Stimulated activated CD4-positive, alpha-beta T cell treated with anti-CD3 and anti-CD28 coated beads, Interleukin-1b, Interleukin-23, amount 100 ng/mL, for 4 hours (primary cell): ENCODE measurements at places on chromosomes 3 and 15.

DNA sequence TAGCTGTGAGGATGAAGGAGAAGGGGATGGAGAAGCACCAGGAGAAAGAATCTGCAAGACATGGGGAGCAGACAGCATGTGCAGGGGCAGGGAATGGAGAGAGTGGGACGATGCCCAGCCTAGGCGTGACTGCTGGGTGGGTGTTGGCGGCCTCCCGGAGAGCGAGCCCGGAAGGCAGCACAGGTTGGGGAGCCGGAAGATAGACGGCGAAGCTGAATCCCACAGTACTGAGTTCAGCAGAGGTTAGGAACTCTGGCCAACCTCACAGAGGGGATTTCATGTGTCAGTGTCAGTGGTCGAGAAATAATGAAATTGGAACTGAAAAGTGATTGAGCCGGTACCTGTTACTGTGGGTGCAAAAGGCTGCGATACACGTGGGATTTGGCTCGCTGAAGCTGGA is 55.2 kb downstream of the PXYLP1 start:
- no peak for DNase-seq

- DNase-seq: no peak
Measured at GRCh38 chr3:140163159-140163763, 228.3 kb downstream of the CLSTN2 start.

DNA sequence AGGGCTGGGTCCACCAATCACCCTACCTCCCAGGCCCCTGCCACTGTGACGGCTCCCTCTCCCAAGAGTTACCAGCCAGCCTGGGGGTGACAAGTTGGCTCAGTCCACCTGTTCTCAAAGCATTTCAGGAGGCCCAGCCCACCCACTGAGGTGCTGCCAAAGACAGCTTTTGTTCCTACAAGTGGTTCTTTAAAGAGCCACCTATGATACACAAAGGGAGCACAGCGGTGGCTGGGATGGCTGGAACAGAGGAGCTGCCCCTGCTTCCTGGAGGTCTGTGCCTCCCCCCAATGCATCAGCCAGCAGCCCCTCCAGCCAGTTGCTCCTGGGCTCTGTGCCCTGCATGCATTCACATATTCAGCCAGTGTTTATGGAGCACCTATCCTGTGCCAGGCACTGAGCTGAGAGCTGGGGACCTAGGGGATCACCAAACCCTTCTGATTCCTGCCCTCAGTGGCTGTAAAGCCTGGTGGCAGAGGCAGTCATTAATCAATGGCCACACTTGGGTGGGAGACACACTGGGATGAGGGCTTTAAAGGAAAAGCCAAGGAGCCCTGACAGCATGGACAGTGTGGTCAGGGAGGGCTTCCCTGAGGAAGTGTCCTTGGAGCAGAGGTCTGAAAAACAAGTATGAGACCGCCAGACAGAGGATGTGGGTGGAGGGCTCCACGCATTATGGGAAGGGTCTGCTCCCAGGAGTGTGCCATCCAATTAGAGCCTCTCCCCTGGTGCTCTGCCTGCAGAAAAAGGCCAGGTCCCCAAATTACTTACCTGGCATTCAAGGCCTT is 107.1 kb upstream of the LINGO1 start:
- no peak for DNase-seq

DNA sequence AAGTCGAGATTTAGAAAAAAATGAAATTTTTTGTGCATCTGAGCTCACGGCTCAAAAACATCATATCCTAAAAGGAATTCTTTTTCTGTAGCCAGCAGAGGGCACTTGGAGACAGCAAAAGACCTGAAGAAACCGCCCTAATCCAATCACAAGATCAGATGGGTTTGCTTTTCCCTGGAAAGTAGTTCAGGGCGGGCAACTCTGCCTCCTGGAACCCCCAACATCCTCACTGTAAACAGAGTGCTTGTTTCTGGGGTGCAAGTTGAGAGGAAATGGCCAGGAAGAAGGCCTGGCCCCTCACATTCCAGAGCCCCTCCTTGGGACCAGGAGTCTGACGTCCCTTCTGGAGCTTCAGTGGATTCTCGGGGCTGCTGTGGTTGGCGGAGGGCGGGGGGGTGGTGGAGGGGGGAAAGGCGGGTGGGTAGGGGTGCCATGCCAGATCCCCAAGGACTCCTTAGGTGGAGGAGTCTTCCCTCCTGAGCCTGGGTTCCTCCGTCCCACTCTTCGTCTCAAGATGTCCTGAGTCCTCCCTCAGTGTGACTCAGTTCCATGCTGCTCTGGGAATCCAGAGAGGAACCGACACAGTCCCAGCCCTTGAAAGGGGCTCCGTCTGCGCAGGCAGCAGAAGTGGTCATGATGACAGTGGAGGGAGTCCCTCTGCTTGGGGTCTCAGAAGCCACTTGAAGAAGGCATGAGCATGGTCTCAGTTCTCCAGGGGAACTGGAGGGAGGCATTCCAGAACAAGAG is 35.9 kb downstream of the CCK start:
- no peak for DNase-seq

DNA sequence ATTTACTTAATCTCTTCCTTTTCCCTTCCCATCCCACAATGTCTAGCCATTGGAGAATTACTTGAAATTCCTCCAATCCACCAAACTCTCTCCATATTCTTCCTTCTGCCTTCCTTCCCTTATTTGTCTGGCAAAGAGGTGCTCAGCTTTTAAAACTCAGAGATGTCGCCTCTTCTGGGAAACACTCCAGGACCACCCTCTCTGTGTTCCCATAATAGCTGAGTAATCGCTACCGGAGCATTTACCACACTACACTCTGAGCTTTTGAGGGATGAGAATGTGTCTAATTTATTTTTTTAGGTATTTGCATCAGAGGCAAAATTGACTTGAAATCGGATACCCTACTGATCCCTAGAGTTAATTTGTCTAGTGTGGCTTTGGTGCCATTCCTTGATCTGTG is 245.7 kb upstream of the TPRG1 start:
- DNase-seq: no peak

DNA sequence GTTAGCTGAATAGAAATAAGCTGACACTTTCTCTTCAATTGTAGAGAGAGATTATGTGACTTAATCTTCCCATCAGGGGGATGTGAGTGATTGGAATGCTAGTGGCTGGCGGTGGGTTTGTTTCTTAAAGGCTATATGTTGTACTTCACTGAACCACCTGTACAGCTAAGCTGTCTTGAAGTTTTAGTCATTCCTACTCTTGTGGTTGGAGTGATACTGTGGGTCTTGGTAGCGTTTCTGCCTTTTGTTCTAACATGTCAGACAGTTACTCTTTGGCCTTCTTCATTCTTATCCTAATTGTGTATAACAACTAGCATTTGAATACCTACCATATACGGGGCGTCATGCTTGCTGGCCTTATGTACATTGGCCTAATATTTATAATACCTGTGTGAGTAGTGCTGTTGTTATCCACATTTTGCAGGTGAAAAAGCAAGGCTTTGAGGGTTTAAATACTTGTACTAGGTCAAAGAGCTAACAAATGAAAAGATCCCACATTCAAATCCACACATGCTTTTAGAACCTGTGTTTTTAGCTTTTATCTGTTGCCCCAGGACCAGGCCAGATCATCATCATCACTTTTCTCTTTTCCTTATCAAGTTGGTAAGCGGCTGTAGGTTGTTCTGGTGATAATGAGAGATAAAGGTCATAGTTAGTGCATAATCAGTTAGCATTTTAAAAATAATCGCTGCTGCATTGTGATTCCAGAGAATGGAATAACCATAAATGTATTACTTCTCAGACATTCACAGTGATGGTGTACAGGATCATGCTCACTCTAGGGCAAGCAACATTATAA is 50.2 kb downstream of the AKAP13 start:
- DNase-seq: no peak

GRCh38 chr3:176328198-176328597 is 869.1 kb downstream of the TBL1XR1 start:
- no peak for DNase-seq

DNA sequence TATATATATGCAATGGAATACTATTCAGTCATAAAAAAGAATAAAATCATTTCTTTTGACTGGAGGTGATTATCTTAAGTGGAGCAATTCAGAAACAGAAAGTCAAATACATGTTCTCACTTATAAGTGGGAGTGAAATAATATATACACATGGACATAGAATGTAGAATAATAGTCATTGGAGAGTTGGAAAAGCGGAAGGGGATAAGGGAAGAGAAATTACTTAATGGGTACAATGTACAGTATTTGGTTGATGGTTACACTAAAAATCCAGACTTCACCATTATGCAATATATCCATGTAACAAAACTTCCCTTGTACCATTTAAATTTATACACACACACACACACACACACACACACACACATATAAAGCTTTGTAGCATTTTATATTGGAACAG is 84.3 kb downstream of the RAP2B start:
- DNase-seq: no peak

DNA sequence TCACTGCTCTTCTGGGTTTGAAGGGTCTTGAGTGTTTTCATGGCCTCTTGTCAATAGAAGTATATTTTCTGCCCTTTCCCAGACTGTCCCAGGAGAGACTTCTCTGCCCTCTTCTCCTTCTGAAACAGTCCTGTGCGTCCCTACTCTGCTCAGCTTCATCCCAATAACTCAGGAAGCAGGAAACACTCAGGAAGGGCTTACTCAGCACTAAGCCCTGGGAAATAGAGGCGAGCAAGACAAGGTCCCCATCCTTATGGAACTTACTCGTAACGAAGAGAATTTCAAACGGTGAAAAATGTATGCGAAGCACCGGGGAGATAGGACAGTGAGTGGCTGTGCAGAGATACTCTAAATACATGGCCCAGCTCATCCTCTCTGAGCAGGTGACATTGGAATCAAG is 52.8 kb upstream of the TFRC start:
- no peak for DNase-seq

DNA sequence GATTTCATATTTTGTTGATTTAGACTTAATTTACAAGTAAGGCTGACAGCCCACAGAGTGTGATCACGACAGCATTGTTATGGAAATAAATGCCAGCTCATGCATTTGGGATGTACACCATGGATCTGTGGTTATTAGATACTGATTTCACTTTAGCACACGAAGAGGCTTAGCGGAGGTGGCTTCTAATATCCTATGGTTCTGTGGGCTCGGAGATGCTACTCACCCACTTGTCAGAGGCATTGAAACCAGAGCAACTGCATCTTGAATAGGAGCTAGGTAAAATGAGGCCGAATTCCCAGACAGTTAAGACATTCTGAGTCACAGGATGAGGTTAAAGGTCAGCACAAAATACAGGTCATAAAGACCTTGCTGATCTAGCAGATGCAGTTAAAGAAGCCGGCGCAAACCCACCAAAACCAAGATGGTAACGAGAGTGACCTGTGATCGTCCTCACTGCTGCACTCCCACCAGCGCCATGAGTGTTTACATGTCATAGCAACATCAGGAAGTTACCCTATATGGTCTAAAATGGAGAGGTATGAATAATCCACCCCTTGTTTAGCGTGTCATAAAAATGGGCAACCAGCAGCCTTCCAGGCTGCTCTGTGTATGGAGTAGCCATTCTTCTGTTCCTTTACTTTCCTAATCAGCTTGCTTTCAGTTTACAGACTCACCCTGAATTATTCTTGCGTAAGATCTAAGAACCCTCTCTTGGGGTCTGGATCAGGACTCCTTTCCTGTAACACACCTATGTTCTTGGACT is 117.5 kb downstream of the PGPEP1L start:
- no peak for DNase-seq

DNA sequence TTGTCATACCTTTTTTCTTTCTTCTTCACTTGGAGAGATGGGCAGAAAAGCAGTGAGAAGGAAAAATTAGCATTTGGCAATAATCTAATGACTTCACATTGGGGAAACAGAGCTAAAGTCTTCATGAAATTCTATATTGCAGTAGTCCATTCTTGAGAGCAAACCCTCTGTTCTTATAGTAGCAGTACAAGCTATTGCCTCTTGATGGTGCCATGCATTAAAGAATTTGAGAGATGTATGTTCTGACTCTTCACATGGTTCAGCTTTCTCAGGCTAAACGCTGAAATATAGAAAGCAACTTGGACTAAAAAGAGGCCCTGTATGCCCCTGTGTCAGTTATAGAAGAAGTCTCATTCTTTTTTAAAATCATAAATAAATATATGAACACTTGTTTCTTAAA is 36.0 kb downstream of the PHLDB2 start:
- no peak for DNase-seq
